ENCODE measurements at places on chromosomes 6 and 20. TPM values are rescaled to one million over a fixed set of nuclear protein-coding genes. Genes with fewer than 3 reads are reported as not detected.
A peak's percentile ranks its signal among the peaks of the same experiment; 100 is the strongest.

GRCh38 chr6:79246891-79247290 lies 12.4 kb upstream of the HMGN3 start:
- no peak for DNase-seq

The JPH2 gene
- total RNA-seq: 7.1 TPM

- H3K4me1 ChIP-seq: no peaks in the 10 kb centered on the region
- no peak overlapping the region for H3K4me3 ChIP-seq
- no peak overlapping the region for H3K27ac ChIP-seq
- H3K27me3 ChIP-seq: no peaks in the 10 kb centered on the region
- no peak for DNase-seq
- H3K36me3 ChIP-seq: no peaks in the 10 kb centered on the region
Measured at GRCh38 chr6:11522812-11523605, 14.5 kb upstream of the TMEM170B start.

- H3K4me1 ChIP-seq: no peaks in the 10 kb centered on the region
- DNase-seq: no peak
- no peaks in the 10 kb centered on the region for H3K27me3 ChIP-seq
- H3K27ac ChIP-seq: no peak overlapping the region
- H3K36me3 ChIP-seq: no peaks in the 10 kb centered on the region
- no peak overlapping the region for H3K4me3 ChIP-seq
Measured at GRCh38 chr6:161686655-161687054, 412.8 kb upstream of the AGPAT4 start.

GRCh38 chr6:45587229-45588060 lies 209.7 kb upstream of the SUPT3H start:
- H3K36me3 ChIP-seq: no peaks in the 10 kb centered on the region
- no peak overlapping the region for H3K4me3 ChIP-seq
- no peak for DNase-seq
- no peaks in the 10 kb centered on the region for H3K27me3 ChIP-seq
- H3K27ac ChIP-seq: no peak overlapping the region
- no peaks in the 10 kb centered on the region for H3K4me1 ChIP-seq

- H3K4me1 ChIP-seq: peaks cover 22% of the 10 kb centered on the region
- no peak overlapping the region for H3K4me3 ChIP-seq
- peak; percentile 33 for DNase-seq
- no peaks in the 10 kb centered on the region for H3K36me3 ChIP-seq
- peak overlapping the region; percentile 61 for H3K27ac ChIP-seq
Measured at GRCh38 chr6:169158691-169159090, 95.0 kb downstream of the THBS2 start.
